ENCODE measurements at places on chromosomes 11 and 22.

DNA sequence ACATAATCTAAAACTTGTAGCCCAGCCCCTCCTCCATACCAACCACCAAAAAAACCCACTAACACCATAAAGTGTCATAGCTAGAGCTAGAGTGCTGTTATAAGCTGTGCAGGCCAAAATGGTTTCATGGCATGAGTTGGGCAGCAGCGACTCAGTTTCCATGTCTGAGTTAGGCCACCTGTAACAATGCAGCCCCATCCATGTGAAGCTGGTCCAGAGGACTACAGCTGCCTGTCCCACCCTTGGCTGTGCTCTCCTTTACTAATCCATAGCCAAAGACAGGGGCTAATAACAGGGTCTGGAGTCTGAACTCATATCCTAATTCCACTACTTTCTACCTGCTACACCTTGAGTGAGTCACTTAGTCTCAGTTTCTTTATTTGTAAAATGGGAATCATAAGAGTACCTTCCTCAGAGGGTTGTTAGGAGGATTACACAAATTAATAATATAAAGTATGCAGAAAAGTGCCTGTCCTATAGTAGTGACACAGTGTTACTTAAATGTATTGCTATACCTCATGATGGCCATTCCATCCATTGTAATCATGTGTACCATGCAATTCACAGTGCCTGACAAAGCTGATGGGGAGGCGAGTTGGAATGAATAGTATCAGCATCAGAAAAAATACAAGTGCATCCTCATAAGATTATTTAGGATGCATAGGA lies 20.6 kb downstream of the KCNQ1OT1 start:
- DNase-seq = no peak

GRCh38 chr11:36130401-36130800 lies 158.8 kb downstream of the COMMD9 start:
- peak; percentile 64 for DNase-seq

- peak; percentile 92 for DNase-seq
Measured at GRCh38 chr22:47333625-47334024, 571.2 kb downstream of the TBC1D22A start.

DNA sequence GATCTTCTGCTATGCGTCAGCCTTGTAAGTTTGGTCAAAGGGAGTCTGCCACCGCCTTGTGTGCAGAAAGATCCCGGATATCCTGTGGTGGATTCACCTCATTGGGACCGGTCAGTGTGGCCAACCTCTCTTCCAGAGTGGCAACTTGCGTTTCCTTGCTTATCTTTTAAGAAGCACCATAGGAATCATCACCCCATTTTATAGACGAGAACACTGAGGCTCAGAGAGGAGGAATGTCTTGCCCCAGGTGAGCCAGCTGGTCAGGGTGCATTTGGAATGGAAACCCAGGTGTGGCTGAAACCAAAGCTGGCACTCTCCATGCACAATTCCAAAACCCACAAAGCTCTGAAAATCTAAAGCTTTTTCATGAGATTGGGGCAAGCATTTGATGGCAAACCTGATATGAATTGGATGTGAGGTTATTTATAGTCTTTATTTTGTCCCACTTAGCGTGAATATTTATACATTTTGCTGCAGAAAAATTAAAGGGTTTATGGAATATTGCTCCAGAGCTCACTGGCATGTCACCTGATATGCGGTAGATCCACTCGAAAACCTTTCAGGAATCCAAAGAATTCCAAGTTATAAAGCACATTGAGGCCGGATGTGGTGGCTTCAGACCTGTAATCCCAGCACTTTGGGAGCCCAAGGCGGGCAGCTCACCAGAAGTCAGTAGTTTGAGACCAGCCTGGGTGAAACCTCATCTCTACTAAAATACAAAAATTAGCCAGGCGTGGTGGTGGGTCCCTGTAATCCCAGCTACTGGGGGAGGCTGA lies 12.1 kb upstream of the EIF3D start:
- peak; percentile 84 for DNase-seq

DNA sequence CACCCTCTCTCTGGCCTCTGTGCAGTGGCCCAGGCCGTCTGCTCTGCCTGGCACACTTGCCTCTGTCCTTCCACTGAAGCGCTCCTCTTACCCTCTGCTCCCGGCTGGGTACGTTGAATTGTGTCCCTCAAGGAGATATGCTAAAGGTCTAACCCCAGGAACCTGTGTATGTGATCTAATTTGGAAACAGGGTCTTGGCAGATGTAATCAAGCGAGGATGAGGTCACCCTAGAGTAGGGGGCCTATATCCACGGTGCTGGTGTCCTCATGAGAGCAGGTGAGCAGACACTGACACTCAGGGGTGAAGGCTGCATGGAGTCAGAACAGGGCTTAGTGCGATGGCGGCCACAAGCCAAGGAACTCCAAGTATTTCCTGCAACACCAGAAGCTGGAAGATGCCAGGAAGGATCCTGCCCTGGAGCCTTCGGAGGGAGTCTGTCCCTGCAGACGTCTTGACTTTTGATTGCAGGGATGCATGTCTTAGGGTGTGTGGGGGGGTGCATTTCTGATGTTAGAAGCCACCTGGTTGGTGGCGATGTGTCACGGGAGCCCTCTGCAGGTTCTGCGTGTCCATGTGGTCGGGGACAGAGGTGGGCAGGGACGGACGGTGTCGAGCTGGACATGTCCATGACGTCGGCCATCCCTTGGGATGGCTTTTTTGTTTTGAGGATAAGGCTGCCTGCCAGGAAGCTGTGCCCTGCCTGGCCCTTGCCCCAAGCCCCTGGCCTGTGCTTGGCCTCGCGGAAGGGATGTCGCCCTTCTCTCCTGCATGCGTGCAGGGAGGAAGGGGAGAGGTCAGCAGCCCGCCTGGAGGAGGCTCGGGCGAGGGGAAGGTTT lies 68.6 kb downstream of the LRP5 start:
- DNase-seq = no peak

DNA sequence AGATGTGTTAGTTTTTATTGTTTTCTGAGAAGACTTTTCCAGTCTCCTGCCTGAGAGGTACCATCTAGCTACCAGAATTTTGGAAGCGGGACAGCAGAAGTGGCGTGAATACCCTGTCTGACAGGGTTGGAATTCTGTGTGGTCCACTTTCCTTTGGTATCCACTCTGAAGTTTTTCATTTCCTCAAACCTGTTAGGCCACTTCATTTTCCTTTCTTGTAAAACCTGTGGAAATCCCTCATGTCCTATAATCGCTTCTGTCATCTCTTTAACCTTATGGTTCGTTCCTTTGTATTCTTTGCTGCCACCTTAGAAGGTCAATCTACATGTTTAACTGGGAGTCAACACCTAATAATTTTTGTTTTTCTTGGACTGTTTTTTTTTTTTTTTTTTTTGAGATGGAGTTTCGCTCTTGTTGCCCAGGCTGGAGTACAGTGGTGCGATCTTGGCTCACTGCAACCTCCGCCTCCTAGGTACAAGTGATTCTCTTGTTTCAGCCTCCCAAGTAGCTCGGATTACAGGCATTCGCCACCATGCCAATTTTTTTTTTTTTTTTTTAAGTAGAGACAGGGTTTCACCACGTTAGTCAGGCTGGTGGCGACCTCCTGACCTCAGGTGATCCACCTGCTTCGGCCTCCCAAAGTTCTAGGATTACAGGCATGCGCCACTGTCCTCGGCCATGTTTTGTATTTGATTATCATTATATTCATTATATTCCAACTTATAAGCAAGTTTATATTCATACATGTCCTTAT lies 7.1 kb downstream of the SFI1 start:
- DNase-seq = no peak

DNA sequence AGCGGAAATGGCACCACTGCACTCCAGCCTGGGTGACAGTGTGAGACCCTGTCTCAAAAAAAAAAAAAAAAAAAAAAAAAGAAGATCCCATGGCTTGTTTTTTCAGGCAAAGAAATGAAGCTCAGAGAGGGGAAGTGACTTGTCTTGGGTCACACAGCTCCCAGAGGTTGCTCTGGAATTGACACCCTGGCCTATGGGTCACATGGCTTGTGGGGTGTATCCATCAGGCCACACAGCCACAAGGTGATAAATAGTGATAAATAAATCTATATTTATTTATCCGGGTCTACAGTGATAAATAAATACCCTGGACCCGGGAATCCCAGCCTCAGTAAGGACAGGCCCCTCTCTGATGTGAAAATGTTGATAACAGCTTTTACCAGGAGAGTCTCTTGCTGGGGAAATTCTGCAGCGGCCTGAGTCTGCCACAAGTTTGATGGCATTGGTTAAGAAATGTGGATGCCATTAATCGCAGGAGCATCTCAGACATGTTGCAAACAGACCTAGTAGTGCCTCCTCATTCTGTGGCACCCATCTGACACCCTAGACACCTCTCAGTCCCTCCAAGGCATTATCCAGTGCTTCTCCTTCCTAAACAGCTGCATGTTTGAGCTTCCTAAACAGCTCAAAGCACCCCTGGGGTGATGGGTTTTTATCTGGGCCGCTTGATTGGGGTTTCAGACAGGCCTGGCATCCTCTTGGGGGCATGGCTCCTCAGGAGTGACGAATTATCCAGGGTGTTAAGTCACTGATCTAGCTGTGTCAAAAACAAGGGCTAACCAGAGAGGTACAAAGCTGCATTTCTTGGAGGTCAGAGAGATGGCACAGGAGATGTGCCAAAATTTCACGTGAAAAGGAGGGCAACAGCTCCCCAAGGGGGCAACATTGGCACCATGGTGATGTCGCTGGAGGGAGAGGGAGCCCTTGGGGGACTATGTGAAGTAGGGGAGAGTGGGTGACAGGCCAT lies 1.9 kb upstream of the EMID1 start:
- no peak for DNase-seq

DNA sequence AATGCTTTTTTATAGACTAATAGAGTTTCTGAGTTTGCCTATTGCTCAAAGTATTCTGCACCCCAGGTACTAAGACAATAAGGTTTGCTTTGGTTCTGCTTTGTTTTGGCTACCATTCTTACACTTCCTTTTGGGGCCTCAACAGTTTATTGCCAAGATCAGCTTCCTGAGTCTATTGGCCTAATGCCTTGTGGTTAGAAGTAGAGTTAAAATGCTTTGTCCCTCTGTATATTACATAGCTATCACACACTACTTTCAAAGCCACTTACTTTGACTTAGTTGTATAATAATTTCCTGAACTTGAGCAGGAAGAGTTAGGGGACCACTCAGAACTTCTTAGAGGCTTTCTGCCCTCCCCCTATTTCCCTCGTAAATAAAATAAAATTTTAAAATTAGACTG lies 96.5 kb downstream of the DLG2 start:
- no peak for DNase-seq

DNA sequence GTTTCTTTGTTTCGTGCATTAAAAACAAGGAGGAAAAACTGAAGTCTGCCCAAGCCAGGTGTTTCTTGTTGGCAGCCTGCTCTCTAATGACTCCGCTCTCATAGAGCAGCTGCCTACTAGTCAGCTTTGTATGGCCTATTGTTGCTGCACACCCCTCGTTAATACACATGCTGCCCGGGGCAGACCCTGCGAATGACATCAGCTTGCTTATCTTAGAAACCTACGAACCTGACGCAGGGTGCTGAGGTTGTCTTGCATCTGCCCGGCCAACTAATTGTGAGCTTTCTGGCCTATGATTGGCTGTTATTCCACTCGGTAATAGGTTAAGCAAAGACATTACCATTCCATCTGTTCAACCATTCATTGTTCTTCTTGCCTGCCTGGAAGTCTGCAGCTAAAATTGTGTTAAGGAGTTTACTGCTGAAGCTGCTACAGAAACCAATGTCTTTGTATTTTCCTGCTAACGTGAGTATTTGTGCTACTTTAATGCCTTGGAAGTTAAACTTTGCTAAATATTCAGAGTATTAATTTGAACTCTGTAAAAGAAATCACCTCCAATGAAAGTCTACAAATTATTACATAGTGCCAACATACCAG lies 37.5 kb downstream of the ZC3H12C start:
- no peak for DNase-seq

DNA sequence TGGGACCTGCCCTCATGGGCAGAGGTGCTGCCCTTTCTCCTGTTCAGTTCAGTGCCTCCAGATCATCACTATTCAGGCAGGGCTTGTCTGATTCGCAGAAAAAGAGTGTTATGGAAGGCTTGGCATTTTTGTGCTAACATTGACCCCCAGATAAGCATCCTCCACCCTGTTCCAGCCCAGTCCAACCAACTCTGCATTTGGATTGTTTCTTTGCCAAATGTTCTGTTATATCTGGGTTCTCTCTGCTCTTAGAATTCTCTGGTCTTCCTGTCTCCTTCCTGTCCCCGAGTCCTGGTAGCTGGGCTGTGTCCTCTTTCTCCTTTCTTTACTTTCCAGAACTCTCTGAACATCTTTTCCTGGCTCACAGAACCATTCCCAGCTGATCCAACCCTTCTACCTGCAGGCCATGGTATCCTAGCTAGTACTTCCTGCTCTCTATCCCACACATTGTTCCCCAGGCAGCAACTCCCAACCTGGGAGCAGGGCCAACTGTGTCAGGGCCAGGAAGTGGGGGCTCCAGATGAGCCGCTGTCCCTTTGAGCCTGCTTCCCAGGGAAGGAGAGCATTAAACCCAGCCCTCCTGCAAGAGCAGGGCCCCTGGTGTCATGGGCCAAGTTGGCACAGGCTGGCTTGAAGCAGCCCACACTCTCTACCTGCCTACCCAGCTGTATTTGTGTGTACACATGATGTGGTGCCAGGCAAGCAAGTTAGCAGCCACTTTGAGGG lies 280.7 kb upstream of the CADM1 start:
- DNase-seq = peak; percentile 17

- peak; percentile 72 for DNase-seq
Measured at GRCh38 chr11:131064373-131064991, 148.2 kb upstream of the SNX19 start.

DNA sequence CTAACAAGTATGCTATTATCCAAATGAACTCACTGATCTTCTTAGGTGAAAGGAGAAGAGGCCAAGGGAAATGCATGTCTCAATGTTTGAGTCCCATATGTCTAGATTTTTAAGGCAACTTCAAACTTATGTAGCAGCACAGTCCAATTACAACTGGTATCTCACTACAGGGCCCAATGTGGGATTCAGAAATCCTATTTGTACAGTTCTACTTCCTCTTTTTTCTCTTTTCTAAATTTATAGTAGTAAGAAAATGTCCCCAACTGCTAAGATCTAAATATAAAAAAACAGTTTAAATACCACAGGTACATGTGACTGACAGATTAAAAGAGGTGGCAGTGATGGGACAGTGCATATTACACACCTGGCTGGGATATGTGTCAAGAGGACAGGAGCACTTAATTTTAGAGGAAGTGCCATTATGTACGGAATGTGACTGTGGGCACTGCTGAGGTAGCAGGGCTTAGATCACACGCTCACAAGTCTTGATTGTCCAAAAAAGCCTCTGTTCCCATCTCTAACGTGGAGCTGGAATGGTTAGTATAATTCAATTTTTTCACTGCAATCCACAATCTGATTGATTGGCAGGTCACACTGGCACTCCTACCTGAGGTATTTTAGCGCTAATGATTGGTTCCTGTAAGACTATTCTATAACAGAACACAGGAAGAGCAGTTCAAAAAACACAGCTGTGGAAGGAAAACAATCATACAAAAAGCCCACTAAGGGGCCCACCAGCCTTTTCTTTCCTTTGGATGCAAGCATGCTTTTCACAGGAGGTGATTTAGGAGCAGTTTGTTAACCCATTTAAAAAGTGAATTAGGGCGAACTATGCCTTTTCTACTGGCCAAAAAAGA lies 34.6 kb downstream of the APOL5 start:
- DNase-seq = no peak

DNA sequence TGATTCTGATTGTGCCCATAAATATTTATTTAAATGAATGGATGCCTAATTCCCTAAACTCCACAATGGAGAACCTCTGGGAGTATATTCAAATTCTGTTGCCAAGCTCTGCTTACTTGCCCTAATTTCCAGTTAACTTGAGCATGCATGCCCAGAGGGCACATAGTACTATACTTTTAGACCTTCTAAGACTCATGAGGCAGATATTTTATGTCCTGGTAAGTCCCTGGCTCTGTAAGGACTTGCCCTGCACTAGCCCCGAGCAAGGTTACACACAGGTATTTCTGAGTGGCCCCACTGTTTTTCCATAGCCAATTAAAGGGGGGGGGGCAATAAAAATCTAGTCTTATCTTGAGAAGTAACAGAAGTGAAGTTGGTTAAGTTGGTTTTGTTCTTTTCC lies 21.1 kb upstream of the CAPRIN1 start:
- no peak for DNase-seq
